NCI-H510A treated with DMSO at 0.1 percent for 48 hours (cell line): ENCODE measurements at places on chromosomes 2 and 18.

- no peak for DNase-seq
Observed at GRCh38 chr2:47301277-47301618, 101.7 kb upstream of the MSH2 start.

- no peak for DNase-seq
Observed at GRCh38 chr2:74847070-74847858, 13.3 kb downstream of the HK2 start.

DNA sequence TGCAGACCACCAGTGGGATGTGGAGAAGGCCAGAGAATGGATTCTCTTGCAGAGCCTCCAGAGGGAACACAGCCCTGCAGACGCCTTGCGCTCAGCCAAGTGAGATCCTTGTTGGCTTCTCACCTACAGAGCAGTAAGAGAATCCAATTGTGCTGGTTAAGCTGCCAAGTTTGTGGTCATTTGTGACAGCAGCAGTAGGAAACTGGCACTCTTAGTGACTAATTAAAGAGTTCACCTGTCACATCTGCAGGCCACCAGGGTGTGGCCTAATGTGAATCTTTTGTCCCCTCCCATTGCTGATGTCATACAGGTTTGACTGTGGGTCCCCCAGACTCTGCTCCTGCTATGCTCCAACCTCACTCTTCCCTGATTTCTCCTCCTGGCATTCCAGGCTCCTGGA is 235.9 kb downstream of the TFCP2L1 start:
- DNase-seq, result peak; percentile 74

- DNase-seq, result no peak
Observed at GRCh38 chr2:226676618-226677017, 123.0 kb downstream of the IRS1 start.

- DNase-seq, result no peak
Observed at GRCh38 chr18:55786651-55787272, 198.8 kb upstream of the TCF4 start.

DNA sequence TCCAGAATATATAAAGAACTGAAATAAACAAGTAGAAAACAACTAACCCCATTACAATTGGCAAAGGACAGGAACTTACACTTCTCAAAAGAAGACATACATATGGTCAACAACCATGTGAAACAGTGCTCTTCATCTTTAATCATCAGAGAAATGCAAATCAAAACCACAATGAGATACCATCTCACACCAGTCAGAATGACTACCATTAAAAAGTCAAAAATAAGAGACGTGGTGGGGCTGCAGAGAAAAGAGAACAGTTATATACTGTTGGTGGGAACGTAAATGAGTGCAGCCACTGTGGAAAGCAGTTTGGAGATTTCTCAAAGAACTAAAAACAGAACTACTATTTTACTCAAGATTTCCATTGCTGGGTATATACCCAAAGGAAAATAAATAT is 1696.3 kb upstream of the TMEFF2 start:
- no peak for DNase-seq

DNA sequence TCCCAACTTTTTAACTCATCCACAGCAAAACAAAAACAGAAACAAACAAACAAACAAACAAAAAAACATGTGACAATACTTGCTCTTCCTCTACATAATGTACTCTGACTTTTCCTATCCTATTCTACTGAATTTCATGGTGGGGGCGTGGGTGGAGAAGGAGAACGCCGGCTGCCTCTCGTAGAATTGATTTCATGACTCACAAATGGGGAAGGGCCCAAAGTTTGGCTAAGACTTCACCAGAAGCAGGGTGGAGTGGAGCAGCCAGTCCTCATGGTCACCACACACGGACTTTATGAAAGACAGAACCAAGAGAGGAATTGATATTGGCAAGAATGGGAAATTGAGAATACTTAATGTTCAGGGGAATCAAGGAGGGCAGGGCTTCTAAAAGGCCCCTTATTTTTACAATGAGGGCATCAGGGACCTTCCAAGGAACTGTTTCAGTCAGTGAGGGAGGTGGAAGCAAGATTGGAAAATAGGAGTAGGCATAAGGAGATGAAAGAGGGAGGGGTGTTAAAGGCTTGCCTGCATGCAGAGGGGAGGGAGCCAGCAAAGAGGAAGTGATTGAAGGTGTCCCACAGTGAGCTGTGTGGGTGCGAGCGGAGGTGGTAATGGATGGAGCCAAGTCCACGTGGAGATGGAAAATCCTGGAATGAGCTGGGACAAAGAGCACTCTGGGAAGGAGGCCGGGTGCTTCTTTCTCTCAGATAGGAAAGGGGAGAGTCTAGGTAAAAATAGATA is 27.9 kb downstream of the MARCHF4 start:
- no peak for DNase-seq

DNA sequence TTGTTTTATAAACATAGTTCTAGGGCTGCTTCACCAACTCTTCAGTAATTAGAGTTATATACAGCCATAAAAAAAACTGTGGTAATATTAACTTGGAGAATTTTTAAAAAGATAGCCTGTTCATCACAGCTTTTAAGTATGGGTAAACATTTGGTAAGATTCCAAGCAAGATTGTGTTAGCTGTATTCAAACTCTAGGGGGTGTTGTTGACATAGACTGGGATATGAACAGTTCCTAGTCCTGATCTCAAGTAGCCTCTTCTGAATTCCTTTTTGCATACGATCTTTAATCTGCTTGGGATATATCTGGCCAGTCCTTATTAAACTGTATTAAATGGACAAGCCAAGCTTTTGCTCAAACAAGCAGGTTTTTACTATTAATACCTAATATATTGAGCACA is 13.4 kb downstream of the NOP58 start:
- DNase-seq, result peak; percentile 32

GRCh38 chr18:13558790-13559189 is 167.6 kb downstream of the FAM210A start:
- no peak for DNase-seq

DNA sequence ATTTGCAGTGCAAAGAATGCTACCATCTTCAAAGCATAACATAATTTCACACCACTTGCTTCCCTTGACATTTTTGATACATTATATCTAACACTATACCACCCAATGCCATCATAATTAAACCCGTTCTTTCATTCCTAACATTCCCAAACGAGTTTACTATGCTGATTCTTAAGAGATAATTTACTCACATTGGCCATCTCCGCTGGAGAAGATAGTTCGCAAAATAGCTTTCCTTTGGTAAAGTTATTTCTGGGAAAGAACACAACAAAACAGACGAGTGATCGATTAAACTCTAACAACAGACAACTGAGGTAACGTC is 716 bp downstream of the MMADHC start:
- no peak for DNase-seq

- DNase-seq, result no peak
Observed at GRCh38 chr18:48168861-48169260, 238.4 kb upstream of the SMAD2 start.

DNA sequence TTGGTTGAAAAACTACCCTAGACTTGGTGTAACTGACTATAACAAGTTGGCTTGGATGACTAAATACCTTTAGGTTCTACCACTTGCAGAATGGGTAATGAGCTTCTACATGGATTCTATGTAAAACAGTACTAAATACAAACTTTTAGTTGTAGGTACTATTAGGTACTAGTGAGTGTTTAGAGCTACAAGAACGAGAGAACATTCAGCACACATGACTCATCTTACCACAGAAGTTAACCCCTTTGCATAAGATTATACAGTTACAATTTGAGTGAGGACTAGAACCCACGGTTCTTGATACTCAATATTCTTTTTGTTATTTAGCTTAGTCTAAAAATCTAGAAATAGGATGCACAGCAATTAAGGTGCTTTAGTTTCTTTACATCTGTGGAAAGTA is 101.7 kb upstream of the TFCP2L1 start:
- DNase-seq, result no peak

DNA sequence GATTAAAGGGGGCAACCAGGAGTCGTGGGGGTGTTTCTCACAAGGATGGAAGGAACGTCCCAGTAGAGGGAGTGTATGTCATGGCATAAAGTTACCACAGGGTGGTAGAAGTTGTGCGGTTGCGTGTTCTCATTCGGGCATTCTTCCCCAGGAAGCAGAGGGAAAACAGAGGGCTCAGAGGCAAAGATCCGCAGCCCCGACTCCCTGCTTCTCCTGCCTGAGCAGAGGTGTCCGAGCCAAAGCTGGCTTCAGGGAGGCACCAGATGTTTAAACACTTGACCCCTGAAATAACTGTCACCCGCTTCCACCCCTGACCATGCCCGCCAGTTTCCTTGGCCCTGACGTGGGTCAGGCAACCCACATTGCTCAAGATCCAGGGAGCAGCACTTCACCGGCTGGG is 83.7 kb downstream of the EN1 start:
- no peak for DNase-seq

DNA sequence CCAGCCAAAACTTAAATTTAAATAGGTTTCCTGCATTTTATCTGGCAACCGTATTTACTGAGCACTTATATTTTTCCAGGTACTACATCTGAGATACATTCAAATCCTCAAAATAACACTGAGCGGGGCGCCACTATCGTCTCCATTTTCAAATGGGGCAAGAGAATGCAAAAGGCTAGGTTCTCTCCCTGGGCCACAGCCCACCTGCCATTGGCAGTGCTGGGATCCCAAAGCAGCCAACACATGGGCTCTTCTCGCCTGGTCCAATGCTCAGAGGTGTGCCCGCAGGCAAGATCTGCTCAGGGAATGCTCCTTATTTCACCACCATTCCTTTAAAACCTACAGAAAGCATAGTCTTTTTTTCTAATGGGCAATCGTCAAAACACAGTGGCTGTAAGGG is 11.3 kb upstream of the ID2 start:
- DNase-seq, result no peak

- DNase-seq, result no peak
Observed at GRCh38 chr18:26804519-26804918, 61.0 kb downstream of the AQP4 start.

GRCh38 chr2:196291426-196291825 is 120.0 kb upstream of the STK17B start:
- no peak for DNase-seq

- DNase-seq, result no peak
Observed at GRCh38 chr2:231361701-231362554, 33.6 kb upstream of the B3GNT7 start.

DNA sequence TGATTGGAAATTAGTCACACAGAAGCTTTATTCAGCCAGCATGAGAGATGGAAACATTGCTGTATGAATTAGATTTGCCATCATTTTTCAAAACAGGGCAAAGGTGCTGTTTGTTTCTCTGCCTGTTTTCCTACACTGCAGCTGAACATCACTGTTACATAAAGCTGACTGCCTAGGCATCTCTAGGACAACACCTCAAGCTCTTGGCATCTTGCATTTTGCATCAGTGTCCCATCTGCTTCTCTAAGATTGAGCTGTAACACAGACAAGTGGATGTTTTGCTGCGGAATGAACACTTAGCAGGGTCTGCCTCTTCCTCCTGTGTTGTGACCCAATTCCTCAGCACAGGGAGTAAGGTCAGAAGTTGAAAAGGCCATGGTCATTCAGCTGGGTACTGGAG is 4.9 kb downstream of the CCT7 start:
- DNase-seq, result no peak

- peak; percentile 16 for DNase-seq
Observed at GRCh38 chr2:201118961-201119854, 3.2 kb downstream of the CFLAR start.

GRCh38 chr2:181900007-181900651 is 8.6 kb downstream of the ITPRID2 start:
- DNase-seq, result no peak

- DNase-seq, result peak; percentile 71
Observed at GRCh38 chr2:1874101-1874865, 130.0 kb upstream of the PXDN start.

DNA sequence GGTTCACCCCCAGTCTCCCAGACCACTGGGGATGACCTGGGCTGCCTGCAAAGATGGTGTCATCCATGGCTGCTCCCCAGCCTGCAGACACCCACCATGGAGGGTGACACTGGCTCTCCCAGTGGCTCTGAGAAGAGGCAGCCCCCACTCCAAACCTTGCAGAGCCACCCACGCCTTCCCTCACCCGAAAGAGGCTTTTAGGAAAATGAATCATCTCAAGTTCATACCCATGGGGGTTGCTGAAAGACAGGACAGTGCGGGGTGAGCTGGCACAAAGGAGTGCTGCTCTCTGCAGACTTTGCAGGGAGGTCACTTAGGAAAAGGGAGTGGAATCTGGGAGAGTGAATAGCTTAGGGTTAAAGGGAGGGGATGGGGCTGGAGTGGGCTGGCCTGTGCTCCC is 36.4 kb downstream of the MPHOSPH10 start:
- DNase-seq, result no peak

- no peak for DNase-seq
Observed at GRCh38 chr18:58054041-58054781, 10.2 kb downstream of the NEDD4L start.

DNA sequence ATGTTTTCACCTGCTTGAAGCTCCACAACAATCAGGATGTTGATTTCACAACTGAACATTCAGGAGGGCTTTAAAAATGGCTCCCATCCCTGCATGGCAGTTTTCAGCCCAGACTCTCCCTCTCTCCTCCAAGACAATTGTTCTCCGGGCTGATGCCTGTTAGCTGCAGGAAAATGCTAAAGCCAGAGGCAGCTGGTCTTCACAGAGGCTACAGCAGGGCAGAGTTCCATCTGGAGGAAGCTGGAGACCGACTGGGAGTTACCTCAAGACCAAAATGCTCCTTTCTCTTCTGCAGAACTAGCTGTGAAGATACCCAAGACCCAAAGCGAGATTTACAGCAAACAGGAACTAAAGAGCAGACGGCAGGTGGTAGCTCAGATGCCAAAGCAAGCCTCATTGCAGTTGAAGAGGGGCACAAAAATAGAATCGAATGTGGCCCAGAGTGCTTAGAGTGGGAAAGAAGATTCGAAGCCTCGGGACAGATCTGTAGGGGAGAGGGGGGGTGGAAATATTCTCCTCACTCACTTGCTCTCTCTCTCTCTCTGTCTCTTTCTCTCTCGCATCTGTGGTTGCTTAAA is 423.6 kb downstream of the ZNF521 start:
- peak; percentile 46 for DNase-seq

DNA sequence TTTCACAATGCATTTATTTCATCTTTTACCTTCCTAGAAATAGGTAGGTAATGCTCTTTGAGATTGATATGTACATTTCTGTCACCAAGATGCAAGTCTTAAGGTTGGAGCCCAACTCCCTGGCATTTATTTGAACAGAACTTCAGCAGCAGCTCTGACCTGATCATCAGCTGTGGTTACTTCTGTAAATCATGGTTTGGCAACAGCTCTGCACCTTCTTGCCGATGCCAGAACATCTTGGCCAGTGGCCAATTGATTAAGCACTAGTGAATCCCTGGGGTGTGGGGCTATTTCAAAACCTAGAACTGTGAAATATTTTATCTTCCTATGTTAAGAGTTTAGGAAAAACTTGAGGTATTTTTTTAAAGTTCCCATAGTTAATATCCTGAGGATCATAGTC is 124.8 kb upstream of the NYAP2 start:
- peak; percentile 11 for DNase-seq
